ENCODE measurements at places on chromosomes 12 and 14.

DNA sequence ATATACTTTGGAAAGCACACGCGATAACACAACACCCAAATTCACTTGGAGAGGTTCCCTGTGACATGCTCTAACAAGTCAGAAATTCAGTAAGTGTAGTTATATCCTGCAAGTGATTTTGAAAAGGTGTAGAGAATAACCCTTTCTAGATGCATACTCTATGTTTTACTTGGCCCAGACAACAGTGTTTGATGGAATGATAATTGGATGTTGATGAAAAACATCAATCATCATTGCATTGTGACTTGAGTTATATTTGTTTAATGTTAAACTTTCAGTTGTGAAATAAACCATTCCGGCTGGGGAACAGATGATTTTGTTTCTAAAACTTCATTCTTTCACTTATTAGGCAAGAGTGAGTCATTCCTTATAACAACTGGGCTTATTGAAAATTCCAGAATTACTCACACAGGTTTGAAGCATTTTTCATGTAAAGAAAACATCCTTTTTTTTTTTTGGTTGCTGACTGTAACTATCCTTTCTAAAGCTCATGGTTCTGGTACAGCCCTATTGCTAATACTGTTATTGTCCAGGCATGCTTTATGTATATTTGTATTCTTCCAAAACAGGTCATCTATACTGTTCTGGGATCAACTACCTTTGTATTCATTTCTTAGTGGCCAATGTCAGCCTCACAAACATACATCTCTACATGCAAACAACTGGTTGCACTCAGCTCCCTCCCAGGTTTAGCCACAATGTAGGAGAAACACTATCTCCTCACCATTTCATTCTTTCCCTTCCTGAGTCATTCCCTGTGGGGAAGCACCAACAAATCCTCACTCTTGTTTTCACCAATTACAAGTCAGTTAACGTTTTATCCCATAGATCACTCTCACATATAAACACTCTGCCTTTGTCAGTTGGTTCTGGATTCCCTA, 121.2 kb upstream of the LRIG3 start:
- no peak for DNase-seq

DNA sequence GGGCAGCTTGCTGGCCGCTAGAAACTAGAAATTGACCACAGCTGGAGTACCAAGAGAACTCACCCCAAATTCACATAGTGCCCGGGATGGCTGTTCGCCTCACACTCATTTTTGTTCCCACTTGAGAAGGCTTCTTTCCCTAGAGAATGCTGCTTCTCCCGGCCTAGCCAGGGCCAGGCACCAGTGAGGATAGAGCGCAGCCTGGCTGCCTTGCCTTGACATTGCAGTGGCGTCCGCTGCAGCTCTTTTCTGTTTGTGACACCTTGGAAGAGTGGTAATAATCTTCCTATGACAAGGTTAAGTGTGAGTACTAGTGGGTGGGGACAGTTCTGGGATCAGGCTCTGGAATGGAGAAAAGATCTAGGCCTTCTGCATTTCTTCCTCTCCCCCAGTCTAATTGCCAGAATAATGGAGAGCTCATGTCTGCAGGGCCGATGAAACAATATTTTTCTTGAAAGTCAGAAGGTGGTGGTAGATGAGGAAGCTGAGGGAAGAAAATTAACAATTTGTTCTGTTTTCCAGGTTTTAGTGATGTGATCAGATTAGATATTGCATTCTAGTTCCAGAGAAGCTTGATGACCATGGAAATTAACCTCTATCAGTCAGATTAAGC, 3.7 kb downstream of the TMEM253 start:
- peak; percentile 30 for DNase-seq

DNA sequence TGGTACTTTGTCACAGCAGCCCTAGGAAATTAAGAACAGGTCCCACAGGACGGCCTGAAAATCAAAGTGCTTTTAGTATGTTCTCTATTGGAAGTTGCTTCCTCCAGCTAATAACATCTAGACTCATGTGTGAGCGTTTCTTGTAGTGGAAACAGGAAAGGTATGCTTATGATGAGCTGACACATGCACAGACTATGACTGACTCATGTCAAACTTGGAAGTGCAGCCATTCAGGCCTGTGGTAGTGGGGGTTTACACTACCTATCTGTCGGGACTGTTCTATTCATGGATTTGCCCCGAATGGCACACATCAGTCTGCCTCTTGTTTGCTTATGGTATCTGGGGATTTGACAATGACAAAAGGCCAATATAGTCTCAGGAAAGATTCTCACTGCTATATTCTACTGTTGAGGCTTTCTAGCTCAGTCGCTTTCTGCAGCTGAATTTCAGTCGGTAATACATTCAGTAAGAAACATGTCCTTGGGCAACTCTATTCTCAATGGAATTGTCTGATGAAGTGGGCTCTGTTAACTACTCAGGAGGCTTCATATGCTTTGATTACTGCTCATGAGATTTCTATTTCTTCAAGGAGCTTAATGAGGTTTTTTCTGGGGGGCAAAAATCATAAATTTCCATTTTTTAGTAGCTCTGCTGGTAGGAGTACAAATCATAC, 270.3 kb upstream of the DAAM1 start:
- DNase-seq = no peak

DNA sequence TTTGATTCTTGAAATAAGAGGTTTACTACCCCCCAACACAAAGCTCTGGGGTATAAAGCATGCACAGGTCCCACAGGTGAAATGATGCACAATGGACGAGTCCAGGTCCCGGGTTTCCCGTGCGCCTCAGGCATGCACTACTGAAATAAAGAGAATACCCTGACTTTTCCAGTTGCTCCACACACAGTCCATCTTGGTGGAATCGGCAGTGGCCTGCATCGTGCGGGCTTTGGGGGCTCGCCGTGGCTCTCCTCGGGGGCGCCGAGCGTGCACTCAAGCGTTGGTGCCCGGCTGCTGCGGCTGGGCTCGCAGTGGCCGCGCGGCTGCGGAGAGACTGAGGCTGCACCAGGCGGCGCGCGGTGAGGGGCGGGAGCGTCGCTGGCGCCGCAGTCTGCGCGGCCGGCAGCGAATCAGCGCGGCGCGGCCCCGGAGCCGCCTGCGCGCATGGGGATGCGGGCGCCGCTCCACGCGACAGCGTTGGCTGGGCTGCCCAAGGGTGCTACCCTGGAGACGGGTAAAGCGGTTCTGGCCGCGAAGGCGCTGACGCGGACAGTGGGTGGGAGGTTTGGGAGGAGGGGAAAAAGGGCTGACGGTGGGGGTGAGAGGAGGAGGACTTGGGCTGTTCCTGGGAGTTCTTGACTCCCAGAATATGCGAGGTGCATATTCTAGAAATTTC, 53.8 kb upstream of the CCDC175 start:
- no peak for DNase-seq

DNA sequence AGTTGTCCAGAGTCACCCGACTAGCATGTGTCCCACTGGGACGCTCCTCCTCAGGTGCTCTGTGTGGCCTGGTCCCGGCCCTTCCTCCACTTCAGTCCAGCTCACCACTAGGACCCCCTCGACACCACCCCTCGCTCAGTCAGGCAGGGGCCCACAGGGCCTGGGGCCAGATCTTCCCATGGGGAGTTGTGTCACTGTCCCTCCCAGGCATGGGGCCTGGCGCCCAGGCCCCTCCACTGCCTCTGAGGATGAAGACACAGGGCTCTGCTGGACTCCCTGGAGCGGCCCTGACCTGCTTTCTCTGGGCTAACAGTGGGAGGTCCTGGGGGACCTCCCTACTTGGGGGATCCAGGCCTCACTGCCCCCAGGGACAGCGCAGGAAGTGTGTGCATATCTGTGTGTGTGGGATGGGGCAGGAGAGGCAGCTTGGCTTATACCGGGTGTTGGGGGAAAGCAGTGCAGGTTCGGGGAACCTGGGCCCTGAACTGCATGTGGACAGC, 43.8 kb downstream of the KRT80 start:
- no peak for DNase-seq

GRCh38 chr12:41743835-41744234, 400.8 kb downstream of the GXYLT1 start:
- no peak for DNase-seq

GRCh38 chr14:26845151-26845818, 247.5 kb upstream of the NOVA1 start:
- no peak for DNase-seq

Data from stimulated activated CD8-positive, alpha-beta memory T cell treated with anti-CD3 and anti-CD28 coated beads, Interleukin-2, amount 100 ng/mL, for 1 hour (primary cell).